ENCODE measurements at places on chromosomes 13 and 19.

GRCh38 chr19:46409191-46409590, 4.2 kb downstream of the CCDC8 start:
- DNase-seq, result no peak

GRCh38 chr19:10037809-10038208, 24.5 kb downstream of the RDH8 start:
- DNase-seq, result no peak

DNA sequence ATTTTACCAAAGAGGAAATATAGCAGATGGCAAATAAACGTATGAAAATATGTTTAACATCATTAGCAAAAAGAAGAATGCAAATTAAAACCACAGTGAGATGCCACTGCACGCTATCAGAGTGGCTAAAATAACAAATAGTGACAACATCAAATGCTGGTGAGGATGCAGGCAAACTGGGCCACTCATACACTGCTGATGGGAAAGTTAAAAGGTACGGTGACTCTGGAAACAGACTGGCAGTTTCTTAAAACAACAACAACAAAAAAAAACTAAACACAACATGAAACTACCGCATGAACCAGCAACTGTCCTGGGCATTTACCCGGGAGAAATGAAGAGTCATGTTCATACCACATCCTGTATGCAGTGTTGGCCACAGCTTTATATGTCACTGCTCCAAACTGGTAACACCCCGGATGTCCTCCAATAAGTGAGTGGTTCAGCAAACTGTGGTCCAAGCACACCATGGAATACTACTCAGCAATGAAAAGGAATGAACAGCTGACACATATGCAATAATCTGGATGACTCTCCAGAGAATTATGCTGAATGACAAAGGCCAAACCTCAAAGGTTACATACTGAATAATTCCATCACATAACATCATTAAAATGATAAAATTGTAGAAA, 22.3 kb downstream of the EPS15L1 start:
- DNase-seq, result no peak

DNA sequence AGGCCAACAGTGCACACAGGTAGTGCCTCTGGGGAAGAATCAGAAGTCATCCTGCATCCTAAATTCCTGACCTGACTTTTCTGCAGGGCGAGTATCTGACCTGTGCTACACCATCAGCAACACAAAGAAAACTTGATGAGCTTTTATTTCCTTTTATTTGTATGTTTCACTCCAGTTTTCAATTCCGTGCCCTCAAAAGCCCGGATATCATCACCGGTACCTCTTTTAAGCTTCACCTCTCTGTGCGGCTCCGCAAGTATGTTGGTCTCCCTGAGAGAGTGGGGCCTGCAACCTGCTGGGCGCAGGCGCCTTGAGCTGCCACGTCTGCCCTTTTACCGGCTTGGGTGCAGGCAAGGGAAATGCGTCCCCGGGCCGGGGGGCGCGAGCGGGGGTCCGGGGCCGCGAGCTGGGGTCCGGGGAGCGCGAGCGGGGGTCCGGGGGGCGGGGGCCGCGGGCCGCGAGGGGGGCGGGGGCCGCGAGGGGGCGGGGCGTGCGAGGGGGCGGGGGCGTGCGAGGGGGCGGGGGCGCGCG, 4.3 kb upstream of the DUXA start:
- peak; percentile 47 for DNase-seq

GRCh38 chr19:28345811-28346210, 867.1 kb downstream of the UQCRFS1 start:
- no peak for DNase-seq

GRCh38 chr19:43765109-43765876, 10.5 kb upstream of the SMG9 start:
- peak; percentile 53 for DNase-seq

DNA sequence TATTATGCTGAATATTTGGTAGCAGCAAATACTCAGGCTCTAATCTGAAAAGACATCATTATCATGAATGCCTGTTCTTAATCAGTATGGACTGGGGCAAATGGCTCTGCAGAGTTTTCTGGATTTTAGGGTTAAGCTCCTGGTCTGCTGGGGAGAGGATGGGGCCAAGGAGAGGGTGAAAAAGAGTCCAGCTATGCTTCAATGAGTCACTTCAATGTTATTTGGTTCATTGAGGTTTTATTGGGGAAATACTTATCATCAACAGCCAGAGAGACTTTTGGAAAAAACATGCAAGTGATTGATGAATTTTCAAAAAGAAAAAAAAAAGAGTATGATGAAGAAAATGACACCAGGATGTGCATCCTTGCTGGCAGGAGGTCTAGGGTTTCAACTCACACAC, 278.3 kb downstream of the UQCRFS1 start:
- DNase-seq, result no peak

GRCh38 chr13:99725644-99726043, 224.4 kb downstream of the TM9SF2 start:
- no peak for DNase-seq

DNA sequence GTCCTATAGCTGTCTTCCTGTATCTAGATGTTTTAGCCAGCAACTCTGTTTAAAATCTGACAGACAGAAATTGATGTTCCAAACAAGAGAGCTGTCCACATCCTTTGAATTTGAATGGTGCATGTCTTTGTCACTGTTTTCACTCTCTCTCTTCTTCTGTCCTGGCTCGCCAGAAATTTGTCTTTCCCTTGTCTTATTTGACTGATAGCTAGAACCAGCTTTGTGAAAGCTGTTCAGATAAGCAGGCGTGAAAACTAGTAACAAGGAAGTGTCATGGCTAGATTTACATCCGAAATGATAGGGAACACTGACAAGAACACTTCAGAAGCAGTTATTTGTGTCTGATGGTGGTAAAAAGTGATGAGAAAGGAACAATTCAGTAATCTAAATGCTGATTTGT, 354.9 kb upstream of the SLITRK1 start:
- peak; percentile 3 for DNase-seq

GRCh38 chr13:26923824-26924605, 163.4 kb upstream of the GPR12 start:
- no peak for DNase-seq

- DNase-seq, result no peak
These were observed 3.2 kb downstream of the SERPINE3 start for GRCh38 chr13:51342706-51343105.

GRCh38 chr19:2561895-2562294, 86.0 kb downstream of the GADD45B start:
- no peak for DNase-seq

- DNase-seq, result no peak
These were observed 137.5 kb downstream of the SIPA1L3 start for GRCh38 chr19:38044267-38045111.

DNA sequence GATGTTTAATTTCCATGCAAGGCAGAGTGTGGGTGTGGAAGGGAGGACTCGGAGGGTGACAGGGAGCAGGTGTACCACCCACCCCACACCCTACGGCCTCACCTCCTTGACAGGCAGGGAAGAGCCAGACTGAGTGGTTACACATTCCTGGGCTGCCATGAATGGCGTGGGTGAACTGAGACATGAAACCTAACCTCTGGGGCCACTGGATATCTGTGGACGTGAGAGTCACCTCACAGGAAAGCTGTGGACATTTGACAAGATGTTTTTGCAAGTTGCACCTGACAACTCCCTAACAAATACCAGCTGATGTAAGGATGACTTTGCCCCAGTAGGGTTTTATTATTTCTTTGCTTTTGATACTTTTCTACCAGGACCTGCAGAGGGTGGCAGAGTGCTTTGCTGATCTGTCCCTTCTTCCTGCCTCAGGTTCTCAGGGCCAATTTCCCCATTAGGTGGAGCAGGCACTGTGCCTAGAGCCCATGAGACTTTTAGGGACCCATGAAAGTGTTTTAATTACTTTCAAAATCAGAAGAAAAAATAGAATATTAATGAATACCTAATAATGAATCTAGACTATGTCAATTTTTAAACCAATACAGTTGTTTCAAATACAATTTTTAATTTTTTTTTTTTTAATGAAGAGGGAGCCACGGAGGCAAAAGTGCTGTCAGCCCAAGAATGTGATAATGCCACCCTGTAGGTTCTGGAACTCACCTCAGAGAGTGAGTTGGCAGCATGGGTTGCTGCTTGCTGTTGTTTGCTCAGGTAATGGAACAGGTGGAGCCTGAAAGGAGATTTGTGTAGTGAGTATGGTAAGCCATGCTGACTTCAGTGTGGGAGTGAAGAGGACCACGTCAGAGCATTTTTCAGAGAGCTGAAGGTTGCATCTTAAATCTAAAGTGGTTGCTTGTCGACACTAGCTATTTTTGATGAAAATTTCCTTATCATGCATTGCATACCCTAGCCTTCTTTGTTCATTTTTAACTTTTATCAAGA, 58.0 kb upstream of the CYSLTR2 start:
- peak; percentile 78 for DNase-seq

- peak; percentile 76 for DNase-seq
These were observed 46.3 kb downstream of the IRS2 start for GRCh38 chr13:109740121-109740520.

- DNase-seq, result no peak
These were observed 1.1 kb upstream of the MAST1 start for GRCh38 chr19:12837225-12837624.

DNA sequence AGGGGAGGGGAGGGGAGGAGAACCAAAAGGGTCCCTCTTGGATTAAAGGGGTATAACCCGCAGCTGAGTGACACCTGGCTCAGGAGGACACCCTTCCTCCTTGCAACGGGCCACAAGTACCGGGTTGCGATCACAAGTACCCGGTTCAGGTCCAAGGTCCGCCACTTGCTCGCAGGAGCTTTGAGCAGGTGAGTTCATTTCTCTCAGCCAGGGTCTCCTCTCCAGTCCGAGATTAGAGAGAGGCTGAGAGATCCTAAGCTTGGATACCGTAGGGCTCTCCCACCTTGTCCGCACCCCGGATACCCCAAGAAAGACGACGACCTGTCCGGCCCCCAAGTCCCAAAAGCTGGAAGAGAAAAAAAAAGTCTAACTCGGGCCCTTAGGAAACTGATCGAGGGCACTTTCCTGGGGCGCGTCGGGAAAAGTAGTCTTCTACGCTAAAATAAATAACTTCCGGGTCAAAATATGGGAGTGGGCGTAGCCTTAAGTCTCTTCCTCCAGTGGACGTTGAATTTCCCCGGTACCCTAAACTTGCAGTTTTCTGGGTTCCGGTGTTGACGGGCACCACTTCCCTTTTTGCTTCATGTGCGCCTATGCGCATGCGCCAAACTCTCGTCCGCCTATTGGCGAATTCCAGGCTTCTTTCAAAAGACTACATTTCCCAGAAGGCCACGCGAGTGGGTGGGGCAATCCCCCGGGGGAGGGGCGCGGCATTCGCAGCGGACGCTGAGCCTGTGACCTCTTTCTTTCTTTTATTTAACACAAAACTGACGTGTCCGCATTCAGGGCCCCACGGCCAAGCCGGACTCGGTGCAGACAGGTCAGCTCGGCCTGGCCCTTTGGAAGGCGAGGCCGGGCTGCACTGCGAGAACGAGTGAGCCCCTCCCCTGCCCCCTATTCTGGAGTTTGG, 4.4 kb downstream of the C19orf67 start:
- DNase-seq, result peak; percentile 100

DNA sequence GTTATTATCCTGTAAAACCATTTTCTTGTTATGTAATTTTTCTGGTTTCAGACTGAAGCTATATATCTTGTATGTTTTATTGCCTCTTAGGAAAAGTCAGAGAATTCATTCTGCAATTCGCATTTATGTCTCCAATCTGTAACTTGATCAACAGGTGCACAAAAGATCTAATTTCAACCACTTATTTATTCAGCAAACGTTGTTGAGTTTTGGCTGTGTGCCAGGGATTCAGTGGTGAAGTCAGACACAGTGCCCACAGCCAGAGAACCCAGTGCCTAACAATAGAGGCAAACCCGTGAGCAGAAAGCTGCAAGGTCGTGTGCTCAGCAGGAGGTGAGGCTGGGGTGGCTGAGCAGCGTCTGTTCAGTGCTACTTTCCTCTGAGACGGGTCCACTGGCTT, 119.5 kb upstream of the MCF2L start:
- peak; percentile 33 for DNase-seq

DNA sequence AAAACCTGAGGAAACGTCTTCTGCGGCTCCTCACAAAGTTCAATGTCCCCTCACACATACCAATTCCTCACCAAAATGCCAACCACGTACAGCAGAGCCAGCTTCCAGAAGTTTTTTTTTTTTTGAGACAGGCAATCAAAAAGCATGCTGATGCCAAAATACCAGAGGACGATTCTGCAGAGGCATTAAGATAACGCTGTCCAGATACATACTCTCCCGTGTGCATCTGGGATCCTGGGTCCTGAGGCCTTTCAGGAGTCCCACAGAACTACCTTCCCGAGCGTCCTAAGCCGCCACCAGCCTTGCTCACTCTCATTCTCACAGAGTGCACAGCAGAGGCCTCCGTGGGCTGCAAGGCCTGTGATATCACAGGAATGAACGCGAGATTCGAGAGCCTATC, 5.0 kb downstream of the DCUN1D2 start:
- no peak for DNase-seq

DNA sequence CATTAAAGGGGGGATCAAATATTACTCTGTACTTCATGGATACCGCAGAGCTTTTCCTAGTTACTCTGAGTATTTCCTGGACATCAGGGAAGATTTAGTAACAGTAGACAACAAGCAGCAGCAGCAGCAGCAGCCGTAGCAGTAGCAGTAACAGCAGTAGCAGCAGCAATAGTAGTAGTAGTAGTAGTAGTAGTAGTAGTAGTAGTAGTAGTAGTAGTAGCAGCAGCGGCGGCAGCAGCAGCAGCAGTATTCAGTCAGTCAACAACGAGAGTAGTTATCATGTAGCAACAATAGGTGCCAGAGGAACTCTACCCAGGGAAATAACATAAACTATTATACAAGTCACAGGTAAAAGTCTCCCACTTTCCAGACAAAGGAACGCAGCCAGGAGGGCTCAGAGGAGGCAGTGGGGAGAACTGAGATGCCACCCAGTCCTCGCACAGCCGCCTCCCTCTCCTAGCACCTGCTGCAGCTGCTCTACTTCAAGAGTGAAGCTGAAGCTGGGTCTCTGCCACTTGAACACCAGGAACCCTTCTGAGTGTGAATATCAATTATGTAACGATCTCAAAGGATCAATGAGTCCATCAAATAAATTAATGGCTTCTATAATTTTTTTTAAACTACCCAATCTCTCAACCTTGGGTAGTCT, 1.3 kb upstream of the DOCK9 start:
- no peak for DNase-seq

GRCh38 chr19:5130371-5131030, 161.6 kb downstream of the KDM4B start:
- DNase-seq, result no peak

DNA sequence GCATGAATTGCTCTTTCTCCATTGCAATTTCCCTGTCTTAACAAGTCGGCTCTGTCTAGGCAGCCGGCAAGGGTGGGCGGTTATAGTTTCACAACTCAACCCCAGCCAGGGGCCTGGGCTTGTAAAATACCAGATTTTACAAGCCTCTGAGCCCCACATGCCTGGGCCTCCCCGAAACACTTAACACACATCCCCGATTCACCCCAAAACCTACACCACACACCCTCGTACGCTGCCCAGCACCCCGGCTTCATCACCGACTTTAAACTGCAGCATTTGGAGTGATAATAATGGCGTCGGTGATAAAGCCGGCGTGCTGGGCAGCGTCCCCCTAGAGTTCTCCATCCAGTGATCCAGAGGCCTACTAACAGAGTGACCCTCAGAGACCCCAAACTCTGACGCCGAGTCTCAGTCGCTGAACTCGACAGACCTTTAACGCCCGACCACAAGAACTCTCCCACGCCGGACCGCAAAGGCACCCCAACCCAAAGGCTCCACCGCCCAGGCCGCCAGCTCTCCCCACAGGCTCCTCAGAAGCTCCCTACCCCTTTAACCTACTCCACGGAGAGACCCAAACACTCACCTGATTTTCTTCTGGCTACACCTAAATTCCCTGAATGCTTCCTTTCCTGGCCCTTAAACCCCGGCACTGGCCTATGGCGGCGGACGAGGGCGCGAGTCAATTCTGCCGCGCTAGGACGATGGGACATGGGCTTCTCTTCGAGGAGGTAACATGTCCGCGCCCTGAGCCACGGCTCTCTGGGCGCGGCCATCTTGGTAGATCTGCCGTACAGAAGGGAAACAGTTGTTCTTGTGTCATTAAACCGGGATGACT, at the start of gene ZNF649:
TSS of gene ZNF649 (minus strand) at position 687 of the 835 bp plus-strand sequence. CDS start 4,910 bp downstream, outside the sequence.
- DNase-seq, result peak; percentile 89
